ENCODE measurements at places on chromosomes 6 and 20.

GRCh38 chr6:69097948-69098347, 462.9 kb downstream of the ADGRB3 start:
- no peak for DNase-seq

GRCh38 chr6:20837189-20837588, 302.9 kb downstream of the CDKAL1 start:
- no peak for DNase-seq

- no peak for DNase-seq
Measured at GRCh38 chr6:69179681-69180080, 544.6 kb downstream of the ADGRB3 start.

DNA sequence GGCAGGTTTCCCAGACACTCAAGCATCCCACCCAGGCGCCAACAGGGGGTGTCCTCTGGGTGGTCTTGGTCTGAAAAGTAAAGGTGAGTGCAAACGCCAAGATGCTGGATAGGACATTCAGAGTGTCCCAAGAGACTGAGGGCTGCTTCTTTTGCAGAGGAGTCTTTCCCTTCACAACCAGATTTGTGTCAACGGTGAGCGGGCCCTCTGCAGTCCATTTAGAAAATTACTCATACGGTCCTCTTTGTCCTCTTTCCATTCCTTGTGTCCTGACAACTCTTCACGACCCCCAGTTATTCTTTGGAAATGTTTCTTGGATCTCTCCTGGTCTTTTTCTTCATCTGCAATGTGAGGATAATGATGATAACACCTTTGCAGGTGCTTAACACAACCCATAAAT, 257.8 kb downstream of the CDC5L start:
- DNase-seq: no peak

- no peak for DNase-seq
Measured at GRCh38 chr20:54013471-54013870, 56.9 kb downstream of the BCAS1 start.

GRCh38 chr6:136344420-136344819, 54.8 kb upstream of the BCLAF1 start:
- DNase-seq: no peak

GRCh38 chr6:102114402-102114801, 720.9 kb downstream of the GRIK2 start:
- no peak for DNase-seq

DNA sequence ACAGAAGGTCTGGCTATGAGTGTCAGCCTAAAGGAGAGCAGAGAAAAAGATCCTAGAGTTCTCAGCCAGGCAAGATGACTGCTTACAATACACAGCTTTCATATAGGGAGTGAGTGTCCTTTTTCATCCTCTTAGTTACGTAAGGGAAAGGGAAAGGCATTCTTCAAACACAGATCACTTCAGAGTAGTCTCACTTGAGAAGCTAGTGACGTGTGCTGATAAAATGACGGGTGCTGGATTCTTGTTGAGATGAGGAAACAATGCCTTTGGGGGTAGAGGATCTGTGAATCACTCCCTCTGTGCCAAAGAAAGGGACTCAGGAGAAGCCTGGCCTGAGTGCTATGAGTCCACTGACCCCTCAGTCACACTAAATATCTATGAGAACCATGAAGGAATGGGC, 117.3 kb downstream of the QRSL1 start:
- DNase-seq: no peak

GRCh38 chr6:106979435-106979884, 4.9 kb upstream of the CD24 start:
- peak; percentile 18 for DNase-seq

GRCh38 chr20:44832724-44833123, 22.4 kb upstream of the RIMS4 start:
- DNase-seq: no peak

DNA sequence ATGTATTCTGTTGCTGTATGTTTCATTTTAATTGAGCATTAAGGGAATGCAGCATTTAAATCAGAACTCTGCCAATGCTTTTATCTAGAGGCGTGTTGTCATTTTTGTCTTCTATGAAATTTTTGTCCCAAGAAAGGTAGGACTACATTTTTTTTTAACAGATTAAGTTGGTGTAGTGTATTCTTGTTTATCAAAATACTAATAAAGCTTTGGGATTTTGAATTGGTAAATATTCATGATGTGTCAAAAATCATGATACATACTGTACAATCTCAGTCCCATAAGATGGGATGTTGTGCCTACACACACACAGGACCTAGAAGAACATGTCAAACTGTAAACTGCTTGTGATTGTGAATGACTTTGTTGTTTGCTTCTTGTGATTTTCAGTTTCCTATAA, 11.2 kb upstream of the HMGN4 start:
- DNase-seq: no peak

- no peak for DNase-seq
Measured at GRCh38 chr20:3100480-3100879, 16.0 kb upstream of the AVP start.

DNA sequence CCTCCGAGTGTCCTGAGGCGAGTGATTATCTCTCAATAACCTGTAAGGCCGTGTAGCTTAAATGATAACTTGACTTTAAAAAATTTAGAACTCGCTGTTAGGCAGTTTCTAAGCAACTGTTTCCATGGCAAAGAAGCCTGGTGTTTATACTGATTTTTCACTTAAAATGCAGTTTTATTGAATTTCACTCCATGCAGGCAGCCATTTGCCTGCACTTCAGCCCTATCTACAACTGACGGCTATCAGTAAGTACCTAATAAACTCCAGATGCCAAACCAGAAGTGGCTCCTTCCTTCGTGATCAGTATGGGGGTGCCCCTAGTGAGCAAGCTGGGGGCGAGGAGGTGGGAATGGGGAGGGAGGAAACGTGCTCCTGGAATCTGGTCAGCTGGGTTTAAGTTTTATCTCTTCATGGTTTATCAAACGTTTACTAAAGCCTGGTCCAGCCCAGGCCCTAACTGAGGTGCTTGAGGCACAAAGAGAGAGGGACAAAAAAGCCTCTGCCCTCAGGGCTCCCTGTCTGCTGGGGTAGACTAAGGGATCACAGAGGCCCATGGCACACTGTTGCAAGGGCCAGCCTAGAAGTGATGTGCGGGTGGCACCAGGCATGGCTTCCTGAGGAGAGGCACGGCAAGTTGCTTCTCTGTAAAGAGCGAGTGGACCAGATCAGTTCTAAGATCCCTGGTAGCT, 45.5 kb downstream of the TTI1 start:
- DNase-seq: no peak

- DNase-seq: peak; percentile 58
Measured at GRCh38 chr6:54910431-54910884, 63.9 kb downstream of the FAM83B start.

DNA sequence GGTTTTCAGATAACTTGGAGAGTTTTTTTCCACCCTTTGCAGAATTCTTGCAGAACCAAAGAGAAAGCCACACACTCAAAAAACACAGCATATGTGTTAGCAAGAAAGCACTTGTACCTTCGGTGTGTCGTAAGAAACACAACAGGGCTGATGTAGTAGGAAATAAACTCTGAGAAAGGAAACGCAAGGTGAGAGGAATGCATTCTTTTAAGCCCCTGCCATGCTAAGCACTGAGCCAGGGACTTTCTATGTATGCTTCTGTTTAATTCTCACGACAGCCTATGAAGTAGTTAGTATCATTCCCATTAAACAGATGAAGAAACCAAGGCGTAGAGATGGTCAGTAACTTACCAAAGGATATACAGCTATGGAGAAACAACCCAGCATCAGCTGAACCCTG, 23.1 kb downstream of the NEDD9 start:
- DNase-seq: no peak

DNA sequence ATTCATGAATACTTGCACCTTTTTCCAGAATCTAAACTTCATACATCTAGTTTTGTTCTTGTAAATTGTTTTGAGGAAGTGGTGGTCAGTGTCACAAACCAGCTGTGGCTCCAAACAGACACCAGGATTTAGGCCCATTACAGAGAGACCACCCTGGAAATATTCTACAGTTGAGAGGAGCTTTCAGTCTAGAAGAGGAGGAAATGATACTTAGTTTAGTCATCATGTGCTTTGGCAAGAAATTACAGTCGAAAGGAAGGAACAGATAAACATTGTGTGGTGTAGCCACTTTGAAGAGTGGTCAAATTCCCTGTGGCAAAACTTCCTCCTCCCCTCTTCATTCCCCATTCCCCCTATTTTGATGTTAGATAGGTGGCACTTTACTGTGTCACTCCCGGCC, 15.7 kb downstream of the DCBLD1 start:
- no peak for DNase-seq

DNA sequence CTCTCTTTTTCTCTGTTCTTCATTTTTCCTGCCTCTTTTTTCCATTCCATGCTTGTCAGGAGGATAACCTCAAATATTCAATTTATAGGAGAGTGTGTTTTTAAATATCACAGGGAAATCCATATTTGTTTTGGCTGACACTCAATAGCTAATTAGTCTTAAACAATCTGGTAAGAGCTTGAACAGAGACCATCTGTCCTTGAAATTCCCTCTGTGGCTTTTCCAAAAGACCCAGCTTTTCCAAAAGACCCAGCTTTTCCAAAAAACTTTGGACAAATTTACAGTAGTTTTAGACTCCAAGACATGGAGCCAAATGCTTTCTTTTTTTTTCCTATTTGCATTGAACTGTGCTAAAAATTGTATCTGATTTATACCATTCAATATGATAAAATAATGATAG, 127.4 kb upstream of the FAM83B start:
- DNase-seq: no peak

DNA sequence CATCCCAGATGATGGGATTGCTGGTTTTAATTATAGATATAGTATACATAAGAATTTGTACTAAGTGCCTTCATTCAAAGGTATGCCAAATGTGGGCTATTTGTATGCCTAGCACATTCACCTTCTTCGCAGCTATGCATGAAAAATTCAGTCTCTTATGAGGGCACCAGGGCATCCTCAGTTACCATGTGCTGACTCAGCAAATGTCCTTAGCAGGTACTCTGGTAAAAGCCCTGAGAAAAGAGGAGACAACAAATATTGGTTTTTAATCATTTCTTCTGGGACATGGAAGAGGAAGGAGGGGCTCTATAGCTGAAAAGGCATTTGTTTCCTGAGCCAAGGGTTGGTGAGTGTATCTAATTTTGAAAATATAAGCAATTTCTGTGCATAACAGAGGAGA, 258.1 kb upstream of the BMP2 start:
- DNase-seq: no peak

GRCh38 chr6:85961746-85962145, 319.1 kb upstream of the SYNCRIP start:
- no peak for DNase-seq

GRCh38 chr20:37390891-37391525, 45.1 kb downstream of the SRC start:
- DNase-seq: no peak

- DNase-seq: peak; percentile 28
Measured at GRCh38 chr6:53581173-53581773, 36.4 kb upstream of the GCLC start.

Measured in SK-N-MC (cell line).